ENCODE measurements at places on chromosomes 12 and 14.

DNA sequence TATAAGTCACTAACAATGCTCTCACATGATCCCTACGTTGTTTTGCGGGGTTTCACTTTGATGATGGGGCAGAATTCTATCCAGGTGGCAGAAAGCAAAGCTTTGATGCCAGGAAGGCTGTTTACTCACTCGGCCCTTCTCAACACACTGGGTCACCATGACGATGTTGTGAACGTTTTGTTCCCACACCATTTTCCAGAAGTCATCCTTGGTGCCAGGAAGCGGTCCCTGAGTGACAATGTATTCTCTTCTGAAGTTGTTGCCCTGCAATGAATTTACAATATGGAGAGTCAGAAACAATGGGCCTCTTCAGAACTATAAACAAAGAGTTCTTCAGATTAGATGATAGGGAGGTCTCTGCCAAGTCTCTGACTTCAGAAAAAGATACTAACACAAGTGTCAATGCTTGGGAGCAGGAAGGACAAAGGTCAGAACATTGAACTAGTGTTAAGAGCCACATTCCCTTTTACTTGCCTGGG, 101.3 kb downstream of the PTPRB start:
- DNase-seq: no peak

DNA sequence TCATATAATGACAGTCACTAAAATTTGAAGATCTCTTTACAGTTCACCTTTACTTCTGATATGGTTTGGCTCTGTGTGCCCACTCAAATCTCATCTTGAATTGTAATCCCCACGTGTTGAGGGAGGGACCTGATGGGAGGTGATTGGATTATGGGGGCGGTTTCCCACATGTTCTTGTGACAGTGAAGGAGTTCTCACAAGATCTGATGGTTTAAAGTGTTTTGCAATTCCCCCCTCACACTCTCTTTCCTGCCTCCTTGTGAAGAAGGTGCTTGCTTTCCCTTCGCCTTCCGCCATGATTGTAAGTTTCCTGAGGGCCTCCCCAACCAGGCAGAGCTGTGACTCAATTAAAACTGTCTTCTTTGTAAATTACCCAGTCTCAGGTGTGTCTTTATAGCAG, 27.3 kb upstream of the CD9 start:
- no peak for DNase-seq

DNA sequence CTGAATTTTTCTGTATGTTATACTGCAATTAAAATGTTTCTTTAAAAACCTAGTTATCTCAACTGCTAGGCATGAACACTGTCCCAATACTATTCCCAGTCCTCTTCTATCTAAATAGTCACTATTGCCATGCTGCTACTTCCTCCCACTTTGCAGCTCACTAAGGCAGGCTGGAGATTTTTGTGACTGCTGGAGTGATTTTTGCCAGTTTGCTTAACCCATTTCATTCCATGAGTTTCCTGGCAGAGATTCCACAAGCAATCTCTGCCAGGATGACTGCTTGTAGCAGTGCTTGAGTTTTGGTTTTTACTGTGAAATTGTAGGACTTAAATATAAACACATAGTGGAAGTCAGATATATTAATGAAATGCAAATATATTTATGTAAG, 80.8 kb downstream of the BHLHE41 start:
- DNase-seq: no peak

DNA sequence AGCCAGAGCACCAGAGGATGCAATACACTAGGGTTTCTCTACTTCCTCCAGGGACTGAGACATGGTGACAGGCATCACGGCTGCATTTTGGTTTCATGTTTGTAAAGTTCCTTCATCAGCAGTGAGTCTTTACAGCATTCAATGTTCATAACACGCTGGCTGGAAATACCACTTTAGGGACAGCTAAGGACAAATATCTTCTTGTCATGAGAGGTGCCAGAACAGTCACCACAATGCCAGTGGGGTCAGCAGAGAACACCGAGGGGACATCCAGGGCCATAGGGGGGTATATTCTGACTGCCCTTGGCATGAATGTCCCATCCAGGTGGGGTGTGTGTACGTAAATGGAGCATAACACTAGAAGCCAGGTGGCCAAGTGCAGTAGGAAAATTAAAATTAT, 72.3 kb downstream of the CCDC60 start:
- no peak for DNase-seq

DNA sequence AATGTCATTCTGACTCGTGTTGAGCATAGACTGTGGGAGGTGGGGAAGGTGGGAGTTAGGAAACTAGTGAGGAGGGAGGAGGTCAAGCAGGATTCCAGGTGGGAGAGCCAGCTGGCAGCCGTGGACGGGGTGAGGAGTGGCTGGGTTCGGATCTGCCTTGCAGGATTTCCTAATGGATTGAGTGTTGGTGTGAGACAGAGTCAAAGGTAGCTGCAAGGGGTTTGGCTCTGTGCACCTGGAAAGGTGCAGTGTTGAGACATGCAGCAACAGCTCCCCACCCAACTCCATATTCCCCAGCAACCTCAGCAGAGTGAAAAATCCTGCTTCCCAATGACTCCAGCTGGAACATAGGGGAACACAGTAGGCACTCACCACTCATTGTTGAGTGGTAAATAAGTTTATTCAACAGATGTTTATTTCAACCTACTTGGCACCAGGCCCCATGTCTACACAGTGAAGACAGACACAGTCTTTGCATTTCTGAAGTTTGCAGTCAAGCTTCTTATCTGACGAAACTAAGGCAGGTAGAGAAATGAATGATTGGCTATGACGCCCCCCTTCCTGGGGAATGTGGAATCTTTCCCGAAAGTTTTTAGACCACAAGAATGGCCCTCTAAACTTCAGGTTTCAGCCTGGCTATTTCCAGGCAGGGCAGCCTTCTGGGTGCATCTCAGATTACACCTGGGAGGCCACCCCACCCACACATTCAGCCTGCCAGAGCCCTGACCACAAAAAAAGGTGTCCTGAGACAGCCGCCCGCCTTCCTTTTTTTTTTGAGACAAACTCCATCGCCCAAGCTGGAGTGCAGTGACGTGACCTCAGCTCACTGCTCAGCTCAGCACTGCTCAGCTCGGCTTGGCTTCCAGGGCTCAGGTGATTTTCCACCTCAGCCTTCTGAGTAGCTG, 37.9 kb upstream of the PLEKHG6 start:
- no peak for DNase-seq

GRCh38 chr14:89490466-89490865, 73.4 kb upstream of the FOXN3 start:
- no peak for DNase-seq

GRCh38 chr12:70459786-70460185, 93.7 kb downstream of the KCNMB4 start:
- no peak for DNase-seq

DNA sequence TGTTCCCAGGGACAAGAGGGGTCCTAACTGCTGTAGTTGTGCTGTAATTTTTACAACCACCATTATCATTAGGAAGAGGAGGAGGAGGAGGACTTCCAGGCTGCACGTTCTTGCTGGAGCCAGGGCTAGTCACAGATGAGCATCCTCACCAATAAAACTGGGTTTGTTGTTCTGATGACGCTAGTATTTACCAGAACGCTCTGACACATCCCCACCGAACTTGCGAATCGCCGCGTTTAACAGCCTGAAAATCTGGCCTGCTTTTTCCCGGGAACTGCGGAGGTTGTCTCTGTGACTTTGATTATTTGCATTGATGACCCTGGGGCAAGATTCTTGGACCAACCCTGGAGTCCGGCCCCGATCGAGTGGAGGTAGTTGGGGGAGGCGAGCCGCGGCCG, 10.2 kb downstream of the TBX5 start:
- DNase-seq: no peak

- no peak for DNase-seq
These were observed 21.7 kb upstream of the GARIN2 start for GRCh38 chr14:67167420-67168109.

- DNase-seq: peak; percentile 82
These were observed 186.7 kb downstream of the EFCAB11 start for GRCh38 chr14:89767861-89768268.

DNA sequence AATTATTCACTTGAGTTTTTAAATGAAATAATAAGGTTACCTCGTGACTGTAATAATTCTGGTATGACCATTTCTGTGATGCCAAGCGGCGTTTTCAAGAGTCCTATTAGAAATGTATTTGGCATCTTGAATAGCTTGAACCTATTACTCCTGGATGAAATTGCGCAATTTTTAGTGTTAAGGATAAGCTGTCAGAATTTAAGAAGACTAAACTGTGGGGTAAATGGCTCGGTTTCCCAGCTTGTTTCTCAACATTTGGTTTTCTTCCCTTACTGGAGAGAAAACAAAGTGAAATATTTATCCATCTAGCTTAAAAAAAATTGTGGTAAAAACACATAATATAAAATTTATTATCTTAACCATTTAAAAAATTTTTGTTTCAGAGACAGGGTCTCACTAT, 26.8 kb downstream of the PCNX1 start:
- no peak for DNase-seq

GRCh38 chr12:45580356-45580969, 149.0 kb upstream of the ARID2 start:
- no peak for DNase-seq

Measured in activated CD8-positive, alpha-beta T cell treated with anti-CD3 and anti-CD28 coated beads, Interleukin-2, amount 10 ng/mL, durations not matched to agents 7 days and 5 days (primary cell).